ENCODE measurements at places on chromosomes 7 and 10.

GRCh38 chr7:87356448-87356847 lies 11.0 kb downstream of the CROT start:
- no peak for DNase-seq

- DNase-seq: no peak
Observed at GRCh38 chr10:130065251-130065650, 45.4 kb downstream of the C10orf143 start.

DNA sequence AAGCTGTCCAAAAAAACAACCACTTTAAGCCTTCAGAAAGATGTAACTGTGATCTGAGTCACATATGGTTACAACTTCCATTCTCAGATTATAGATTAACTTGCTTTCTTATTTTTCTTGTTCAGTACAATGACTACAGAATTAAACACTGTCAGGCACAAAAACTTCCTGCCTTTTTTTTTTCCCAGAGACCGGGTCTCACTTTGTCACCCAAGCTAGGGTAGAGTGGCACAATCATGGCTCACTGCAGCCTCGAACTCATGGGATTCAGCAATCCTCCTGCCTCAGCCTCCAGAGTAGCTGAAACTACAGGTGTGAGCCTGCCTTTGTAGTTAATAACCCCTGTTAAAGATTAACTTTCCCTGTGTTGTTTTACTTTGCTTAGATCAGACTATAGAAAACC lies 163.2 kb downstream of the AVL9 start:
- DNase-seq: no peak

GRCh38 chr7:107145067-107145838 lies 23.6 kb upstream of the HBP1 start:
- DNase-seq: no peak

GRCh38 chr7:101185258-101185839 lies 5.3 kb upstream of the NAT16 start:
- no peak for DNase-seq

DNA sequence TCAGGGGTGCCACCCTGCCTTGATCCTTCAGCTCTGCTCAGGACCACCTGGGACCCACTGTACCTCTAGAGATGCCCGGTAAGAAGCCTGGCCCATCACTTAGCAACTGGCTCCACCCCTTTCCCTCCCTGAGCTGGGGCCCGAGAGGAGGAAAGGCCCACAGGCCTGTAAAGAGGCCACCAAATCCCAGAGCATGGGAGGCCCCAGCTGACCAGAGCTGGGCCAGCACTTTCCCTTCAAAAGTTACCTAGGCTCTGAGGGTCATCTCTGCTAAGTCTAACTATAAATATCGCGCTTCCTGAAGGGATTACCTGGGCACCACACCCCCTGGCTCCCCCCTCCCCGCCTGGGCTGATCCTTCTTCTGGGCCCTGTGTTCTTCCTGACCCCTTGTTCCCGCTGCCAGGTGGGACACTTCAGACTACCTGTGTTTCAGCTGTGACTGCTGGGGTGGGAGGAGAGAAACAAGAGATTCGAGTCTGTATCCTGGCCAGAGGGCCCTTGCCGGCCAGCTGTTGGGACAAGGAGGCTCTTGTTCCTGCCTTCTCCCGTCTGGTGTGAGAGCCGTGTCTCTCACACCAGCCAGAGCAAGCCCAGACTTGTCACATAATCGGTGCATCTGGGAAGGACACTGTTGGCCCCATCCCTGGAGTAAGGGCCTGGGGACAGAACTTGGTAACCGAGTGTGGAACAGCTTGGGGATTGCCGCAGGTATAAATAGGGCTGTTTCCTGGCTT lies 22.8 kb upstream of the ANKRD2 start:
- DNase-seq: no peak

GRCh38 chr10:109914966-109915365 lies 8.3 kb downstream of the XPNPEP1 start:
- no peak for DNase-seq

DNA sequence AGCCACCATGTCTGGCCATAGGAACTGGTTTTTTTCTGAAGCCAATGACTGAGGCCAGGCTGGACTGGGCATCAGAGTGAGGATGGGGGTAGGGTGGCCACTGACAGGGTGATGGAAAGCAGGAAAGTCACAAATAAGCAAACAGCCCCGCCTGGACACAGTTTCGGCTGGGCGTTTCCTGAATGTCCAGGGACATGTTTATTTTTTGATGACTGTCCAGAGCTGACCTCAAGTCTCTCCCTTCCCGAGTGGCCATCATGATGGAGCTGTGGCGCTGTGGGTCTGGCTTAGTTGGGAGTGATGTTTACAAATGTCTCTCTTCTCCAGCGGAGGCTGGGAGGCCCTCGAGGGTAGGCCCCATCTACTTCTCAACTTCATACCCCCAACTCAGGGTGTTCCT lies 37.1 kb upstream of the COMTD1 start:
- no peak for DNase-seq

DNA sequence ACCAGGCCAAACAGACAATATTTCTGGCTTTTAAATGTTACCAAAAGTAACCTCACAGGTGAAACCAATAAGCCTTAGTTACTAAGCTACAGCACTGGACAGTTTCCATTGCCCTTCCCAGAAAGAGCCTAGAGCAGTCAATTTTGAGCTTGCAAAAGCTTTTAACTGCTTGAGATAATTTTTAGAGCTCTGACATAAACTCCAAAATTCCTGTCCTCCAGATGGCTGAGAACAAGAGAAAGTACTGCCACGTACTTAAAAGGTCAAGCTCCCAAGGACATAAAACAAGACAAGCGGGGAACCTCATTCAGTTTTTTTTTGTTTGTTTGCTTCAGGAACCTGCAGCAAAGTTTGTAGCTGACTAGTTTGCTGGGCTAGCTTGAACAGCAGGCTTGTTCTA lies 54.1 kb downstream of the BBS9 start:
- no peak for DNase-seq

- no peak for DNase-seq
Observed at GRCh38 chr10:96049340-96049739, 6.0 kb downstream of the CCNJ start.

GRCh38 chr10:113993489-113993991 lies 50.1 kb upstream of the ADRB1 start:
- DNase-seq: no peak

DNA sequence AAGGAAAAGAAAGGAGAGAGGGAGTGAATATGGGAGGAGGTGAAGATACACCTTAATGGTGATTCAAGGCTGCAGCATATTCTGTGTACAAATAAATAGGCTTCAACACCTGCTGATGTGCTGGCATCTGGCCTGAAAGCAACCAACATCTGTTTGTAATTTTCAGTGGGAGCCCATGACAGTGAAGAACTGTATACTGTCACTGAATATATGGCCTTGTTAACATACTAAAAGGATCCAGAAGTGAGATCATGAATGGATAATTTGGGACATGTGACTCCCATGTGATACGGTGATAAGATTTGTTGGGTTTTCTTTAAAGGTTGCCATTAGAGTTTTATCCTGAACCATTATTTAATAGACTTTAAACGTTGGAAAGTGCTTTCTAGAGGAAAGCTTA lies 459.3 kb downstream of the CNTNAP2 start:
- DNase-seq: no peak

DNA sequence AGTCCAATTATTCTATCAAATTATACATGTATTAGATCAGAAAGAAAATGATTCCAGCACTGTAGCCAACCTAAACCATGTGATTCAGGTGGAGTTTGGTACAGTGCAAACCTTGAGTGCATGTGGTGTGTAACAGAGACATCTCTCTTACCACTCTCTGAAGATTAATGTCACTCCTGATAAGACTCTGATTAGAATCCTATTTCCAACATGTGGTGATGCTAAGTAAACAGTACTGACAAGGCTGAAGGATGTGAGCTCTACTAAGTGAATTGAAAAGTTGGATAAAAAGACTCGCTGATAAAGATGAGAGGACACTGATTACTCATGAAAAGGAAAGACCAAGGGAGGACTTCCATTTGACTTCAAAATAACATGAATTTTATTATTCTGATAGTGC lies 232.0 kb downstream of the SDK1 start:
- DNase-seq: no peak

DNA sequence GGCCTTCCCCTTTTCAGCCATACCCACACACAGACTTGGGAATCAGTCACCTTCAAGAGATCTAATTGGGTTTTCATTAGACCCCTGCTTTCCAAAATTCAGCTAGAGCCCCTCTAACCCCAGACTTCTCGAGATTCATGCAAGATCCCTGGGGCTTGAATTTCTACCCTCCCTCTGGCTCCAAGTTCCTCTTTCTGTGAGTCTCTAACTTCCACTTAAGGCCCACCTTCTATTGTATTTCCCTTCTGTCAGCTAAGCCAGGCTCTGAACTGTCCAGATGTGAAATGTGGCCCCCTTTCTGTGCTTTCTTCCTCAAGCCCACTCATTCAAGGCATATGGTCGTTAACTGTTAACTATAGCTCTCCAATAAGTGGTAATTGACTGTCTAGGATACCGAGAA lies 132.2 kb downstream of the ZNF365 start:
- DNase-seq: no peak

GRCh38 chr7:8411103-8411502 lies 22.3 kb upstream of the NXPH1 start:
- no peak for DNase-seq

- DNase-seq: no peak
Observed at GRCh38 chr10:123998197-123999141, 94.9 kb downstream of the CHST15 start.

DNA sequence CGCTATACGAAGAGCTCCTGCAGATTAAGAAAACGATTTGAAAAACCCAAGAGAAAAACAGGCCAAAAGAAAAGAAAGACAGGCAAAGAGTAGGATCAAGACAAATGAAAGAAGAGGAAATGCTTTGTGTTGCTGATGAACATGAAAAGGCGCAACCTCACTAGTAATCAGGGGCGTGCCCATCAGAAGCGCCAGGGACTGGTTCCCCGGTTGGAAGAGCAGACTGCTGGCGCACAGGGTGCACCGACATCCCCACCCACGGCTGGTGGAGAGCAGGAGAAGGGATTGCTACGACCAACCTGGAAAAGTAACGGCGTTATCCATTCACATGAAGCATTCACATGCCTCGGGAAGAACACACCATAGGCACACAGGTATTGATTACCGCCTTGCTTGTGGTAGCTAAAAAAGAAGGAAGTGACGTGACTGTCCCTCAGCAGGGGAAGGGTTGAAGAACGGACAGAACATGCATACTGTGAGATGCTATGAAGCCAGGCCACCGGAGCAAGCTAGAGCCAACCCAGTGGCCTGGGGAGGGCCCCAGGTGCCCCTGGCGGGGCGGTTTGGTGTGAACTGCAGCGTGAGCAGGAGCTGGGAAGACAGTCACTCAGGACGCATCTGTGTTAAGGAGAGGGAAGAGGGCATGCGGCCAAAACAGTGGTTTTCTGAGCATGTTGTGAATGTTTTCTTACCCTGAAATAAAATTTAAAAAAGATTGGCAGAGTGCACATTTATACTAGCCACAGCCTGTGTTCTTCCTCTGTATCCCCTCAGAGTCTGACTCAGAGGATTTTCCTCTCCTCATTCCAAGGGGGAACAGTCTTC lies 18.3 kb downstream of the AGAP3 start:
- no peak for DNase-seq

DNA sequence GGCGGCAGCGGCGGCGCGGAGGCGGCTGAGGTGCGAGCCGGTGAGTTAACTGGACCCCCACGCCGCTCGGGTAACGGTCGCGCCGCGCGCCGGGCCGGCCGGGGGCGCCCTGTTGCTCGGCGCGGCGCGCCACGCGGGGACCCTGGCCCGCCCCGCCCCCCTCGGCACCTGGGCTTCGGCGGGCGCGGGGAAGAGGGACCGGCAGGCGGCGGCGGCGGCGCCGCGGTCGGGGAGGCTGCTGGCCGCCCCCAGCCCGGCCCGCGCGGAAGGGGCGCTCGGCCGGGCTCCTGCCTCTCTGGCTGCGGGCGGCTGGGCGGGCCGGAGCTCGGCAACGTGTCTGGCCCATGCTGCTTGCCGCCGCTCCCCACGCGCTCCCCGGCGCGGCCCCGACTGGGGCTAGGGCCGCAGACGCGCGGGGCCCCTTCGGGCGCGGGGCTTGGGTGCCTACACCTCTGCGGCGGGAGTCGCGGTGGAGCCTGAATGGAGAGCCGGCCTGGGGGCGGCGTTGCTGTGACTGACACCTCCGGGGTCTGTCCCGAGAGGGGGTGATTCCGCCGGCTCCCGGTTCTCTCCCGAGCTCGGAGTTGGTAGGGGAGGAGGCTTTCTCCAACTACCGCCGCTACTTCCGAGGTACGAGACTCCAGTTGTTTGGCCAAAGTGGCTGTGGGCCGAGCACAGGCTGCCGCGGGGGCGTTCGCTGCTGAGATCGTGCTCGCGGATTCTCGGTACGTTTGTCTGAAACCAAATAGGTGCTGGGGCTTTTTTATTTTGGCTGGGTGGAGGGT lies 494 bp downstream of the PALS2 start:
- no peak for DNase-seq

DNA sequence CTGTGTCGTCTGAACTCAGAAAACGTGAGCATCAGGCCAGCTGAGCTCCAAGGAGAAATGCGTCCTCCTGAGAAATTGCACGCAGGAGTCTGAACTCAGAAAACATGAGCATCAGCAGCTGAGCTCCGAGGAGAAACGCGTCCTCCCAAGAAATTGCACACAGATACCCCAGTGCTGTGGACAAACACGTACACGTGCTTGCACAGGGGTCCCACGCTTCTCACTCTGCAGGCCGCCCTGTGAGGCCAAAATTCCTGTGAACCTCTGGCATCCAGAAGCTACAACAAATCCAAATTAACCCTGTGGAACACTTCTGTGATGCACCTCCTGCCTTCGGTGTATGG lies 133.8 kb downstream of the WDR37 start:
- no peak for DNase-seq

- peak; percentile 83 for DNase-seq
Observed at GRCh38 chr10:58661336-58661735, 148.7 kb downstream of the BICC1 start.

DNA sequence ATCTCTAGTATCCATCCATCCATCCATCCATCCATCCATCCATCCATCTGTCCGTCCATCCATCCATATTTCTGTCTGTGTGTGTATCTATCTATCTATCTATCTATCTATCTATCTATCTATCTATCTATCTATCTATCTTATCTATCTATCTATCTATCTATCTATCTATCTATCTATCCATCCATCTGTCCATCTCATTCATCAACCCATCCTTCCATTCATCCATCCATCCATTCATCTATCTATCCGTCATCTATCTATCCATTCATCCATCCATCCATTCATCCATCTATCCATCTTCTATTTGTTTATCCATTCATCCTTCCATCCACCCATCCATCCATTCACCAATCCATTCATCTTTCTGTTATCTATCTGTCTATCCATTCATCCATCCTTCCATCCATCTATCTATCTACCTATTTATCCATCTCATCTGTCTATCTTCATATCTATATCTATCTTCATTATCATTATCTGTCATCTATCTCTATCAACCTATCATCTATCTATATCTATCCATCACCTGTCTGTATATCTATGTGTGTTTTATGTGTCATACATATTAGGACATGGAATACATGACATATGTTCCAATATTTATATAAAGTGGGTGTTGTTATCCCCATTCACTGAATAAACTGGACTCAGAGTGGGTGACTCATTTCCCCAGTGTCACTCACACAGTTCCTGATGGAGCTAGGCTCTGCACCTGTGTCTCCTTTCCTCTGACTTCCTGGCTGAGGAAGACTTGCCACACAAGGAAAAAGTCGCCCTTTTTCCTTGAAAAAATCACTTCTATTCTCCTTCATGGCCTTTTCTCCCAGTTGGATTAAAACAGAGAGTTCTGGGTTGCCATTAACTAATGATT lies 200.1 kb downstream of the CCDC3 start:
- no peak for DNase-seq
